Left colon (tissue), 2 donors: ENCODE measurements at places on chromosomes 7 and 10. TPM values are rescaled to one million over a fixed set of nuclear protein-coding genes. Genes with fewer than 3 reads are reported as not detected.

DNA sequence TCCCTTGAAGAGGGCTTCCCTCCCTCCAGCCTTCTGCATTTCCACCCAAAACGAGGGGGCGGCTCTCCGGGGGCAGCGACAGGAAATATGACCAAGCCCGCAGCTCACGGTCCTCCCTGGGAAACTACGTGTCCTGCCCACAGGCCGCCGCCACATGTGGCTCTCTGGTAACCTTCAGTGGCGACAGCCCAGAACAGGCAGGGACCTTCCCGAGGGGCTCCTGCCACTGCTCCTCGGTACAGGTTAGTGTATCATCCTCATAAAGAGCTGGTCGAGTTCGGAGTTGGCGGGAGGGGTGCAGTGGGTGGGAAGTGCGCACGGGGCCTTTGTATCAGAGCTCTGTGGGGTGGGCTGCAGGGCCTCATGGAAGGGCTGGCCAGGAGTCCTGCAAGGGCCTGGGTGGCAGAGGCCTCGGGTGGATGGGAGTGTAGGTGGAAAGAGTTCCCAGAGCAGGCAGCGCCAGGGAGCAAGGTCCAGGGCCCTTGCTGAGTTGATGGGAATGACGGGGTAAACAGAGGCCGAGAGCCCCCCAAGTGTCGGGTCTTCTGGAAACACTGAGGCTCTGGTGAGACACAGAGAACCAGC, 66.0 kb downstream of the TCERG1L start:
- no peak for DNase-seq

GATA3 gene
- 0.78 TPM for total RNA-seq

- peak; percentile 65 for DNase-seq
These were observed 9.4 kb upstream of the PSAP start for GRCh38 chr10:71860243-71861029.

DNA sequence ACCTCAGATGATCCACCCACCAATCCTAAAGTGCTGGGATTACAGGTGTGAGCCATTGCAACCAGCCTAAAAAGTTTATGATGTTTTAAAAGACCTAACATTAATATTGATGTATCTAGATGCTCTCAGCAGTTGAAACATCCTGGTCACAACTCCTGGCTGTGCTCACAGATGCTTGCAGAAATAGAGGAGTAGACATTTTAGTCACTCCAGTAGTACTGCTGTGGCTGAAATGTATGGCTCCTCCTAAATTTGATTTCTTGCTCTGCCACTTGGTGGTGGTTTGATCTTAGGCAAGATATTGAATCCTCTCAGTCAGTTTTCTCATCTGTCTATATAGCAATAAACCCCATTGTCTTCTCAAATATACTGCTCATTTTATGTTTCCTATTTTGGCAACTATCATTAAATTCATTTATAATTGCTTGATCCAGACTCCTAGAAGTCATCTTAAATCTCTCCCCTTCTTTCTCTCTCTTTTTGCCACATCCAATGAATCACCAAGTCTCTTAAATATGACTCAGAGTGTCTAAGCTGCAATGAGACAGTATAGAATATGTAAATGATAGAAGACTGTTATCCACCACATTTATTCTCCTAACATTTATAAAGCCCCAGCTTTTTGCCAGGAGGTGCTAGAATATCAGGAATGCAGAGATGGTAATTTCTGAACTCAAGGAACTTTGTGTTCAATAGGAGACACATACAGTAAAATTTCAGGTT, 78.1 kb upstream of the NRBF2 start:
- DNase-seq = no peak

ELMO1 gene
- total RNA-seq = 5.6 TPM

GRCh38 chr10:132506711-132507408, 30.7 kb upstream of the INPP5A start:
- DNase-seq = no peak

- DNase-seq = no peak
These were observed 168.2 kb downstream of the SEPTIN7 start for GRCh38 chr7:35969066-35969465.

LBX1 gene
- not detected for total RNA-seq

DNA sequence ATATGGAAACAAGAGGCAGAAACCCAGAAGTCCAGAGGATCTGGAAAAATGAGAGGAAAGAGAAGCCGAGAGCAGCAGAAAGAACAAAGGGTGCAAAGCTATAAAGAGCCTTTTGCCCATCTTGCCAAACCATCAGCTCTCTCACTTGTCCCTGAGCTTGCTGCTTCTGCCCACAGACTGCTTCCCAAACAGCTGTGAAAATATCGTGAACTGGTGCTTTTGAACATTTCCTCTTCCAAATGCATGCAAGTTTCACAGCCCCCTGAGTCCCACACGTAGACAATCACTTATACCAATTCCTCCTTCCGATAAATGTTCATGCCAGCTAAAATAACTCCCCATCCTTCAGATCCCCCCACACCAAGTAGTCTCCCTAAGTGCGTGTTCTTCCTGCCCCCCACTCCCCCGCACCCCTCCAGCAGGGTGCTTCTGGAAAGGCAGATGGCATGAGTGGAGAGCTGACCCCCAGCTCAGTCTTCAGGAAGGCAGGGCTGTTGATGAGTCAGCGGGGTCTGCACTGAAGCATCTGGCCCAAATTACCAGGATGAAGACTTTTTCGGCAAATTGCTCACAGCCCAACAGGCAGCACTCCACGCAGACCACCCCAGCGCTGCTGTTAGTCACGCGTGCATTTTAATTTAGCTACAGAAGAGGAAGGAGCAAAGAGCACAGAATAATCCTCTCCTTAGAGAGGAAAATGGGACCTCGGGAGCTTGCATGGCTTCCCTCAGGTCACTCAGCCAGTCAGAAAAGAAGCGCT, 76.1 kb upstream of the KCNMA1 start:
- DNase-seq = no peak

DNA sequence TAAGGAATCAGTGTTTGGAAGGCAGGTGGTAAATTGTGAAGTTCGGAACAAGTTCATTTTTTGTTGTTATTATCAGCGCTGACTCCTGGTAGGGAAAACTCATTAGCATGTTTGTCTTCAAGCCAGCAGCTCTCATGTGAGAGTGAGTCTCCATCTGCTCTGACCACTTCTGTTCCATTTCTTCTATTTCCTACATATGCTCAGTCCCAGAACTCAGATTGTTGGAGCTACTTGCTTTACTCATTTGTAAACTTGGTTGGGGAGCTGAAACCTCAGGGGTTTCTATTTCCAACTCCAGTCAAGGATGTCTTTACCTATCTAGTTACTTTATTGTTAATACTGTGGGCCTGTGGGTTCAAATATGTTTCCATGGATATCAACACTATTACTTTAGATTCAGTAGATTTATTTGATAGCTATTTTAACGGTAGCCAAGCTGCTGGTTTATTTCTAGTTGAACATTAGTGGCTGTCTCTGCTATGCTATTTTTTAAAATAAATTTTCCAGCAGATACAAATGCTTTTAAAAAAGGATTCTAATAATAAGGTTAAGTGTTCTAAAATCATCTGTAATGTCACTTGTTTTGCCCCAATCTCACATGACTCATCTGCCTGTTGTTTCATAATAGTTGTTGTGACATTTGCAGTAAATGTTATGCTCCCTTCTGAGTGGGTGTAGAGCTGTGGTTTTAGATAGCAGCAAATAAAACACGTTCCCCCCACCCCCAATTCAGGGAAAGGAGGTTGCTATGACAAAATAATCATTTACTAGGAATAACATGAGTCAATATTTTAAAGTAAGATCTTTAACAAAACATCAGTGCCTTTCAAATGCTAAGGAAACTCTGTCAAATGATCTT, 143.3 kb downstream of the HDAC9 start:
- no peak for DNase-seq

MYOF gene
- 106 TPM for total RNA-seq
